ENCODE measurements at places on chromosomes 2 and 18.

DNA sequence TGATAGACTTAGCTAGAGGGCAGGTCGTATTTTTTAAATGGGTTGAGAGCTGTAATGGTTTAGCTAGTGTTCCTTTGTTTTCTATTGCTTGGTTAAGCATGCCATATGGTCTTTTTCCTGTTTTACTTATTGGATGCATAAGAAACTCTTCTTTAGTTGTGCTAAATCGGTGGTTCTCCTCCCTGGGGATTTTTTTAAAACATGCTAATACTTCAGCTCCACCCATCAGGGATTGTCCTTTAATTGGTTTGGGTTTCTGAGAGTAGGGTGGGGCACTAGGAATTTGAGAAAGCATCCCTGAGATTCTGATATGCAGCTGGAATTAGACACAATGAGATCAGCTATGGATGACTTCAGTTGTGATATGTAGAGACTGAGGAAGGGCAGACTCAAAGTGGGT, 497.2 kb downstream of the THSD7B start:
- no peak for DNase-seq

DNA sequence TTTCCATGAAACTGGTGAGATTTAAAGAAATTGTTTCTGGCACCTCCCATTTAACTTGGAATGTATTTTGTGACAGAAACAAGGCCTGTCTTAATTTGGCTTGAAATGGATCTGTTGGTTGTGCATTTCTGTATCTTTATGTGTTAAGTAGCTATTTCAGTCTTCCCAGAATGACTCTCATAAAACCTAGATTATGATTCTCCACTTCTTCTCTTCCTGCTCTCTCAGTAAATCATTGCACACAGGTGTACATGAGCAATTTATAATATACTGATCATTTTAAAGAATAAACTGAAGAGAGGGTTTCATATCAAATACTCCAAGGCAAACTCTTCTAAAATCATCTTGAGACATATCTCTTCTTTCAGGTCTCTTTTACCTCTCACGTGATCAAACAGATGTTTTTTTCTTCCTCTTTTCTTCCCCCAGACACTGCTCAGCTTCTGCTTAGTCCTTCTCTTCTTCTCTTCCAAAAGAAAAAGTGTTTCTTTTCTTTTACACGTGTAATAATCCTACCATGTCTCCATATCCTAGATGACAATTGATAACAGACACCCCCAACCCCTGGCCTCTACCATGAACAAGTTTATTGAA, 112.0 kb downstream of the PPP1R1C start:
- DNase-seq, result no peak

GRCh38 chr2:53519918-53520841, 247.4 kb upstream of the CHAC2 start:
- no peak for DNase-seq

- DNase-seq, result no peak
Measured at GRCh38 chr2:162164802-162165201, 12.8 kb upstream of the GCG start.

- DNase-seq, result no peak
Measured at GRCh38 chr2:220341014-220341413, 713.6 kb downstream of the SLC4A3 start.

- no peak for DNase-seq
Measured at GRCh38 chr2:16255120-16255519, 314.8 kb downstream of the MYCN start.

GRCh38 chr2:208399201-208399600, 7.4 kb upstream of the PTH2R start:
- DNase-seq, result no peak

DNA sequence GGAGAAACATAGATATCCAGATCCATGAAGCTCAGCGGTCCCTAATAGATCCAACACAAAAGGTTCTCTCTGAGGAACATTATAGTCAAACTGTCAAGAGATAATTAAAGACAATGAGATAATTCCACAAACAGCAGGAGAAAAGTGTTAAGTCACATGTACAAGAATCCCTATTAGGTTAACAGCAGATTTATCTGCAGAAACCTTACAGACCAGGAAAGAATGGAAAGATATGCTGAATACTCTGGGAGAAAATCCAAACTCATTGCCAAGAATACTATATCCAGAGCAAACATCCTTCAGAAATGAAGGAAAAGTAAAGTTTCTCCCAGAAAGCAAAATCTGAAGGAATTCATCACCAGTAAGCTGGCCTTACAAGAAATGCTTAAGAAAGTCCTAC, 10.8 kb upstream of the KDM3A start:
- no peak for DNase-seq

GRCh38 chr18:24300703-24301102, 96.9 kb downstream of the OSBPL1A start:
- no peak for DNase-seq

DNA sequence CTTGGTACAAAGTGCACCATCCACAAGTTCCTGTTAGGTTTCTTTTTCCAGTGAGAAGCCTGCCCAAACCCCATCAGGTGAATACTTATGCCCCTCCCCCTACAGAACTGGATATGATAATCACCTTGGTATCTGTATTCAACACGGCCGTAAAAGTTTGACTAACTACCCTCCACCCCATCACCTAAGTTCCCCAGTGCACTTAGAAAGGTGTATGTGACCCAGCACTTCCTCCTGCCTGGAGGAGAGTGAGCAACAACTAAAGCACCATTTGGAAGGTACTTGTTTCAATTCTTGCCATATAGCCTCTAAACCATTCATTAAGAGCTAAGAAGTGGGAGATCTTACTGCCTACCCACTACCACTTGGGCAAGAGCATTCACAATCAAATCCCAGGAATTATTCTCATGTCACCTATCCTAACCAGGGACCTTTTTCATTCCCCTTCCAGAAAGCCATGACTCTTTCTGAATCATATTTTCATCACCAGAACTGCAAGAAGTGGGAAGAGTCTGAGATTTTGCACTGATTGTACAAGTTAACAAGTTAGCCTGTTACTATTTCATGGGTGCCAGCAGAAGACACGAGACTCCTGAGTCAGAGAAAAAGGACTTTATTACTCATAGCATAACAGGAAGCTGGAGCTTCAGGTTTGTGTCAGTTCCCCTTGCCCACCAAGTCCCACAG, 53.5 kb upstream of the NDUFV2 start:
- DNase-seq, result no peak

GRCh38 chr2:170248574-170249393, 70.8 kb downstream of the MYO3B start:
- no peak for DNase-seq

DNA sequence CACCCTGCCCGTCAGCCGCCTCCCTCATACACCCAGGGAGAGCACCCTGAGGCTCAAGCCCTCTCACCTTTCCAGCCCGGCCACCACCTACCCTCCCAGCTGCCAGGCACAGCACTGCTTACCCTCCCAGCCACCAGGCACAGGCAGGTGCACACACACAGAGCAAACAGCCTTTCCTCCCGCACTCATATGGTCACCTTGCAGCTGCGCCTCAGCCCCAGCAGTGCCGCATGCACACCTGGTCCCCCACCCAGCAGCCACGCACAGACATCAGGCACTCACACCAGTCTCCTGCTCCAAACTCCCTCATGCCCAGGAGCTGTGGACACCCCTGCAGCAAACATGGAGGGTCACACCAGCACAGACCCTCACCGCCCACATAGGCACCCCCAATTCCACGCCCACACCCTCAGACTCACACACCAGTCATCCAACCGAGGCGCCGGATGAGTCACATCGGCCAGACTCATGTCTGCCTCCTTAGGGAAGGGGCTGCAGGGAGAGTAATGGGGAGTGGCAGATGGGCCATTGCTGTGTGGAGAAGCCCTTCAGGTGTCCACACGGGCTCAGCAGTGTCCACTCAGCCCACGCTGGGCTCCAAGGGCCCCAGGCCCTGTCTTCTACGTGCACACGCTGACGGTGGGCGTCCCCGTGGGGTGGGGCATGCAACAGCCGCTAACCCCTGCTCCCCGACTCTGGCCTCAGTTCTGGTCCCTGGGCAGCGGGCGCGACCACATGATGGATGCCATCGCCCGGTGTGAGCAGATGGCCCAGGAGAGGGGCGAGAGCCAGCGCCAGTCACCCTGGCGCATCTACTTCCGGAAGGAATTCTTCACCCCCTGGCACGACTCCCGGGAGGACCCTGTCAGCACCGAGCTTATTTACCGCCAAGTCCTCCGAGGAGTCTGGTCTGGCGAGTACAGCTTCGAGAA, 22.3 kb upstream of the GPR17 start:
- no peak for DNase-seq

- no peak for DNase-seq
Measured at GRCh38 chr2:237326266-237327171, 87.4 kb downstream of the COL6A3 start.

GRCh38 chr2:161961061-161961460, 113.0 kb downstream of the DPP4 start:
- no peak for DNase-seq

DNA sequence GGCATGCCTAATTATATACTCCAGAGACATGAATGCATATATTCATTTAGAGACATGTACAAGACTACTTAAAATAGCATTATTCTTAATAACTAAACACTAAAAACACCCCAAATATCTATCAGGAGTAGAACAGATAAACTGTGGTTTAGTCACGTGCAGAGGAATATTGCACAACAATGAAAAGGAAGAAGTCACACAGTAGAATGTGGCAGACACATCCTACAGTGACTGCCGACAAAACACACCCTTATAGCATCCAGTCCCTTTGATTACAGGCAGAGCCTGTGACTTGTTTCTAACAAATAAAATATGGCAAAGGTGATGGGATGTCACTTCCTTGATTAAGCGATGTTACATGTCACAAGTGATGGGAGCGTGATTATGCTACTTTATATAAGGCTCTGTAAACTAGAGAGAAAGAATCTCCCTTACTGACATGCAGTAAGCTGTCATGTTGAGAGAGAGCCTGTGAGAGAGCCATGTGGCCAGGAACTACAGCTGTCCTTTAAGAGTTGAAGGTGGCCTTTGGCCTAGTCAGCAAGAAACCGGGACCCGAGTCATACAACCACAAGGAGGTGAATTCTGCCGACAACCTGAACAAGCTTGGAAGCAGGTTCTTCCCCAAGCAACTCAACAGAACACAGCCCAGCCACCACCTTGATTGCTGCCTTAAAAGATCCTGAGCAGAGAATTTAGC, 39.1 kb upstream of the LGALSL start:
- no peak for DNase-seq

DNA sequence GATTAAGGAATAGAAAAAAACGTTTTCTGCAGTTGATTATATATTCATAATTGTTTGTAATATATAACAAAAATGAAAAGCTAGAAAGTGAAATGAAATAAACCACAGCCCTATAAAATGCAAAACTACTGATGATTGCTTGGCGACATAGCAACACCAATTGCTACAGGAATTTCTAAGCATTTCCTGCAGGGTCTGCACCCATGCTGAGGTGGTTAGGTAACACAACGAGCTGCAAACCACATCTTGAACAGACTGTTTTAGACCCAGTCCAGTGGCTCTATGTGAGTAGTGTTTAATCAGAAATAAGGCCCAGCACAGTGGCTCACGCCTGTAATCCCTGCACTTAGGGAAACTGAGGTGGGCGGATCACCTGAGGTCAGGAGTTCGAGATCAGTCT, 17.2 kb upstream of the UGT1A9 start:
- no peak for DNase-seq

- peak; percentile 40 for DNase-seq
Measured at GRCh38 chr2:47783486-47784351, 774 bp downstream of the MSH6 start.

GRCh38 chr2:1488181-1488671, 75.0 kb downstream of the TPO start:
- DNase-seq, result no peak

DNA sequence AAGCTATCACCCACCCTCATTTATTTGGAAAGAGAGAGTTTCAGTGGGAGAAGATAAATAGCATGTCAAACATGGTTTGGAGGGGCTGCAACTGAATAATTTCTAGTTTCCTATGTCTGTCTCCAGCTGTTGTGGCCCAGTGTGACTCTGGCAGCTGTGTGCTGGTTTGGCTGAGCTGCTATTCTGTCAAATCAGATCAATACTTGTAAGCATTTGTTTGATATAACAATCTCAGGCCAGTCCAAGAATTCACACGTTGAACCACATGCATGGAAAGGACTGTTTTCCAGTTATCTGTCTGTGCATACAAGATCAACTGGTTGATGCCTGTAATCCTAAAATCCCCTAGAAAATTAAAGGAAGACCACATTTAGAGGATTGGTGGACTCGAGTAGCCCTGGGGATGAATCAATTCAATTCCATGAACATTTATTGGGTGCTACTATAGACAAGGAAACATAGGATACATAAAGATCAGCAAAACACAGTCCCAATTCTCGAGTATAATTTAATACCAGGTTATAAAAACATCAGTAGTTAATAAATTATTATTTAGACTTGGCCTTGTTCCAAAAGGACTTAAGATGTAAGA, 209.0 kb upstream of the PARD3B start:
- DNase-seq, result no peak

- DNase-seq, result peak; percentile 36
Measured at GRCh38 chr2:231613663-231614558, 21.2 kb downstream of the TEX44 start.

DNA sequence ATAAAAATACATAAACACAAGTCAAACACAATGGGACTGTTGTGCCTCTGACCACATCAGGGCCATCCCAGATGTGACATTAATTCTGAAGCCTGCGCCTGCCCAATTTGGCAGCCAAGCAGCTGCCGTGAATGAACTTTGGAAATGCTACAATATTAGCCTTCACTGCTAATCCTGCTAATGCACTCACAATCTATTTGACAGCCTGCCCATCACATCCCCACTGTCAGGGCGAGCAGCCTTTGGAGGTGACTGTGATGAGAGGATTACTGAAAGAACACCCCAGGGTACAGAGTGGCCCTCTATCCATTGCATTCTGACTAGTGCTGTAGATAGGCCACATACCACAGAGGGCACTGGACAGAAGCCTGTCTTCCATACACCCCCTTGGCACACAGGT, 21.6 kb downstream of the OSR1 start:
- DNase-seq, result no peak

GRCh38 chr18:43267818-43268217, 9.5 kb downstream of the SYT4 start:
- no peak for DNase-seq

DNA sequence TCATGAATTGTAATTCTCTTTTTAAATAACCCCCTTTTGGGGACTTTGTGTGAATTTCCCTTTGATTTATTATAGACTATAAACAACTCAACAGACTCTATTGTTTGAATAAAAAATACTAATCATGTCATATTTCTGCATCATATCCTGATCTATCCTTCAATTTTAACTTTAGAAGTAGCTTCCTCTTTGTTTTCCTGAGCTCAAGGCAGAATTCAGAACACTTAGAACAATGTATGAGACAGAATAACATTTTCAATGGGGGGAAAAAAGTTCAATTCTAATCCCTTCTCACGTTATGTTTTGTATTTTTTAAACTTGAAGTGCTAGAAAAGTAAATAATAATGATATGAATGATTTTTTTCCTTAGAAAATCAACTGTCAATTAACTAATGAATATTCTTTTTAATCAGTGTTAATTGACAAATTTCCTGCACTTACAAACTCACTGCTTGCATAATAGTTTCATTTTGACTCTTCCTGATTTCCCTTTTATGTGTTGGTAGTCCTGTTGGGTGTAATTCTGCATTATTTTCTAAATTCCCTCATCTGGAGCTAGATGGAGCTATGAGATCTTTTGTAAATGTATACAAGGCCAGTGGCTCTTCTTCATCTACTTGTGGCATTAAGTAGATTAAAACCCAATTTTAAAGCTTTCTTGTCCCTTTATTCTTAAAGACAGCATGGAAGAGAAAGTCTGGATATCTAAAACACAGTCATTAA, 326.1 kb downstream of the PARD3B start:
- DNase-seq, result no peak
